ENCODE measurements at places on chromosomes 11 and 22.

DNA sequence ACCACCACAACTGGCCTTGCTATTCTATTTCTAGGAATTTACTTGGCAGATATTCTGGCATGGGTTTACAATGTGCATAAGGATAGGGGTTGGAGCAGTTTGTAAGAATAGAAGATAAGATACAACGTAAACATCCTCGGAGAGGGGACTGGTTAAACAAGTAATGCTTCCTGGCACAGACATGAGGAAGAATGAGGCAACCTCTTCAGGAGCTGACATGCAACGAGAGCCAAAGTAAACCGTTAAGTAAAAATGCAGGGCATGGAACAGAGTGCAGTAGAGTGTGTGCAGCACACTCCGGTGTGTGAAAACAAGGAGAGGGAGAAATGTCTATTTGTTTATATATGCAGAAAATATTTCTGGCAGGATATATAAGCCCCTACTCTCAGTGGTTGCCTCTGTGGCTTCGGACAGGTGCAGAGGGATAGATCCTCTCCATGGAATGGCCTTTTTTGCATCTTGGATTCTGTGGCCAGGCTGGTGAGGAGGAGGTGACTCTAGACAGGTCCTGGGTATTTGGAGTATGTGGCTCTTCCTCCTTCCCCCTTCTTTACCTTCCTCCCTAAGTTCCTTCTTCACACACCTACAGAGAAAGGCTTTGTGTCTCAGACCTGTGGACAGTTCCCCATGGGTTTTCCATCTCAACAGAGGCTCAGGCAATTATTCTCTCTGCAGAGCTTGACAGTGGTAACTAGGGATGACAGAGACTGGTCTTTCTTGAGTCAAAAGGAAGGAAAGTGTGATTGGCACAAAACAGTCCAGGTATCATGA, 2.5 kb downstream of the RAB36 start:
- DNase-seq, result no peak

GRCh38 chr11:116312570-116313391, 460.0 kb downstream of the BUD13 start:
- DNase-seq, result no peak

GRCh38 chr11:124669193-124669592, 4.3 kb downstream of the SIAE start:
- DNase-seq, result peak; percentile 64

GRCh38 chr11:106461839-106462545, 384.5 kb downstream of the AASDHPPT start:
- DNase-seq, result peak; percentile 39

GRCh38 chr11:3903207-3903896, 47.9 kb downstream of the STIM1 start:
- no peak for DNase-seq

Data from HuH-7 (cell line).